ENCODE measurements at places on chromosomes 12 and 14. TPM values are rescaled to one million over a fixed set of nuclear protein-coding genes. Genes with fewer than 3 reads are reported as not detected.

Gene PRKD1
- 19.8 TPM for total RNA-seq

Gene CISTR
- total RNA-seq: not detected

Gene GPRC5D
- total RNA-seq: not detected

Gene SLCO1B1
- total RNA-seq: not detected

Gene KLHL33
- total RNA-seq: under 0.01 TPM

Gene KRT83
- not detected for total RNA-seq

Gene MVK
- 29.0 TPM for total RNA-seq
